Cortex of kidney (tissue), 1 donor: ENCODE measurements at places on chromosomes 7 and 10.

DNA sequence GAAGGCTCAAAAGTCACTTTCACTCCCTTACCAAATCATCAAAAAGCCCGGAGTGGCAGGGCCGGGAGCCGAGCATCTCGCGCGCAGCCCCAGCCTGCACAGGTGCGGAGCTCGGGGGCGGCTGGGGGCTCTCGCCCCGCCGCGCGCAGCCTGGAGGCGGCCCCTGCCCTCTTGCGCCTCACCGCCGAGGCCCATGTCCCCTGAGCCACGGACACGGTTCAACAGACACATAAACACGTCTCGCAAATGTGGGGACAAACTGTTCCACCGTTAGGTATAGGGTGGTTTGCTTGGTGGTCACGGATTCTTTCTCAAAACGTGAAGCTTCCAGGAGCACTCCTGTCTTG is 700 bp downstream of the GSAP start:
- no peak for DNase-seq

- no peak for DNase-seq
Observed at GRCh38 chr7:44615793-44616192, 9.4 kb downstream of the OGDH start.

DNA sequence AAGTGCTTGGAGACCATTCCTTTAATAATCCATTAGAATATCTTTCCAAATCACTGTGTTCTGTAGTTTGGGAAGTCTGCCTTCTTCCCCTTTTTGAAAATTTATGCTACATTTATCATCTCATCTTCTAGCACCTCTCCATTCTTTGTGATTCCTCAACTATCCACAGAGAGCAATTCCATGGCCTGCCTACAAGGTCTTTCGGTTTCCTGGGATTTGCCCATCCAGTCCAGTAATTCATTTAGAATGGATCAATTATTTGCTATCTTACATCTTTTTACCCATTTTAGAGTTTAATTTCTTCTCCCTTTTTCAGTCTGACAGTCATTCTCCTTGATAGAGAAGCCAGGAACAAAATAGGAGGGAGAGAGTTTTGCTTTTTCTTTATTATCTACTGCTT is 179.8 kb downstream of the ST7 start:
- no peak for DNase-seq

- no peak for DNase-seq
Observed at GRCh38 chr10:11257440-11258090, 239.9 kb downstream of the CELF2 start.

- DNase-seq = no peak
Observed at GRCh38 chr7:105462765-105463420, 59.2 kb downstream of the PUS7 start.

DNA sequence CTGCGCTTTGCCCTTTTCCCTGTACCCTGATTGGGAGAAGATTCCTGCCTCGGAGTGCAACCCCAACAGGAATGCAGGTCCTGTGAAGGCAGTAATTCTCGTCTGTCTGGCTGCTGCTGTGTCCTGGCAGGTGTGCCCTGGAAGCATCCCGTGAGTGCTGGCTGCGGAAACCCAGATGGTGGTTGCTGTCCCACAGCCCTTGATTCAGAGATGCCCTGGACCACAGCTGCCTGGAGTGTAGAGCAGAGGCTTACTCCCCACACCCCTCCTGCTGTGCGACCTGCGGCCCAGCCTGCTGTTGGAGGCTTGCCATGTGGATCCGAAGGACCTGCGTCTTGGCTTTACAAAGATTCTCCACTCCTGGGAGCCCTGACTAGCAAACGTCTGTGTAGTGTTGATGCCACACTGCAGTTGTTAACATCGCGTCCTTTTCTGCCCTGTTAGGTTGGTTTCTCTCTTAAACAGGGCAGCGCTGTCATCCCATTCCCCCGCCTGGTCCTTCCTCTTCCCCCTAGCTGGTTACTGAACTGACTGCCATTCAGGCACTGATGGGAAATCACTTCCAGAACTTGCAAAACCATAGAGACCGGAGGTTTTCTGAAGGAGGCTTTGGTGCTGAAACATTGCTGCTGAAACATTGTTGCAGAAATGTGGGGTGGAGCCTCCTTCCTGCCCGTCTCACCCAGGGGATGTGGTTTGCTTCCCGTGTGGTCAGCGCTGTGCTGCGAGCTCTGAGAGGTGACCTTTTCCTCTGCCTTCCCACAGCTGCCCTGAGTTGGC is 53.3 kb downstream of the DNAJB6 start:
- no peak for DNase-seq

- DNase-seq = no peak
Observed at GRCh38 chr7:140146574-140146973, 30.2 kb downstream of the KDM7A start.

GRCh38 chr10:72593963-72594362 is 31.9 kb downstream of the MICU1 start:
- no peak for DNase-seq

DNA sequence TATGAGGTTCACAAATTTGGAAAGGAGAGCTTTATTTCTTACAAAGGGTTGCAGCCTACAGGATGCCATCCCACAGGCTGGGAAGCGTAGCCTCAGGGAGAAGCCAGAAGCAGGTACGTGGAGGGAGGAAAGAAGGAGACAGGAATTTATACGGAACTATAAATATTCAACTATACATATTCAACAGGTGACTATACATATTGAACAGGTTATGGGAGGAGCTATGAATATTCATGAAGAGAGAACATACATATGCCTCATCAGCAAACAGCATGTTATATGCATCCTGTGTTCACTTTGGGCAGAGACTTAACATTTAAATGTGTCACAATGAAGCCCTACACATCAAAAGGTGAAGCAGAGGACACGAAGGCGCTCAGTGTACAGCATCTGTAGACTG is 40.5 kb upstream of the LMTK2 start:
- DNase-seq = no peak

DNA sequence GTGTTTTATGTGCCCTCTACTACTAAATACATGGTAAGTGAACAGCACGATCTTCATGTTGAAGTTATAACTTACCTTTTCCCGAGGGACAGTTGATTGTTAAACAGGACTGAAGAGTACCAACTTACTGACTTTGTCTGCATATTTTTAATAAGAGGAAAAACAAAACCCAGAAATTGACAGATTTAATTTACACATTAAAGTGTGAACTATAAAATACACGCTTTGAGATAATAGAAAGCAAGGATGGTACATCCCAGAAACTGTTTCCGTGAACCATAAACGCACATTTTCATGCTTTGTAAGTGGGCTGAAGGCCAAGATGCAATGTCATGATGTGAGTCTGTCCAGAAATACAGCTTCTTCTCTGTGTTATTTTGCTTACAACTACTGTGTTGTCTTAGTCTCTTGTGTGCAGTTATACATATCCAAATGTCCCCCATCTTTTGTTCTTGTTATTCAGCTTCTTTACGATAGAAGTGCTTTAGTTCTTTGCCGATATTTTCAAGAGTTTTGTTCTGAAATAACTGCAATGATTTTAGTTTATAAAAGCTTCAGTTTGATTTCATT is 190.1 kb downstream of the MLLT10 start:
- no peak for DNase-seq
